GM03348 (cell line): ENCODE measurements at places on chromosomes 2 and 18.
A peak's percentile ranks its signal among the peaks of the same experiment; 100 is the strongest.

DNA sequence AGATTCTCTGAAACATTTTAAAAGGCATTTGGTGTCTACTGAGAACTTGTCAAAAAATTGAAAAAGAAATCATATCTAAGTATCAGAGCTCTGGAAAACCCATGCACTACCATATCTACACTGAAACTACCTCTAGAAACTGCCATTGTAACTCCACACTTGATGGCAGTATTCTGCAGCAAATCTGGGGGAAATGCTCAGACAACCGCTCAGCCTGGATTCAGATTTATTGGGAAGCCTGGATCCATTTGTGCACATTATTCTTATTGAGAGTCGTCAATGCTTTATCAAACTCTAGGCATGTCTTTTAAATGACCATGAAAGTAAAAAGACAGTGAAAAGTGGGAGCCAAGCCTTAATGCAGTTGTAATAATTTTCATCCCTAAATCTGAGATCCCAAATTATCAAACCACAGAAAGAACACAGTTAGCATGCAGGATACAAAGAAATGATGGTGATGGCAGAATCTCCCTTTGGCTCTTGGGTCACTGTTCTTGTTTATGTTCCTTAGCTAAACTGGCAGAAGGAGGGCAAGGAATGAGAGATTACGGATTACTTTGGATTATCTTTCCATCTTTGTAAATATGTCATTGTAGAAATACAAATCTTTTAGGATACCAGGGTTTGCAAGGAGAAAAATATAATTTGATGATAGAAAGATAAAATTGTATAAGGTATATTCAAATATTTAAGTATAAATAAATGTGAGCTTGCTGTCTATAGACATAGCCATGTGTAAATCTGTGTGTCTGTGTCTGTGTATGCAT, 512.1 kb upstream of the SYT4 start:
- DNase-seq: peak; percentile 16

DNA sequence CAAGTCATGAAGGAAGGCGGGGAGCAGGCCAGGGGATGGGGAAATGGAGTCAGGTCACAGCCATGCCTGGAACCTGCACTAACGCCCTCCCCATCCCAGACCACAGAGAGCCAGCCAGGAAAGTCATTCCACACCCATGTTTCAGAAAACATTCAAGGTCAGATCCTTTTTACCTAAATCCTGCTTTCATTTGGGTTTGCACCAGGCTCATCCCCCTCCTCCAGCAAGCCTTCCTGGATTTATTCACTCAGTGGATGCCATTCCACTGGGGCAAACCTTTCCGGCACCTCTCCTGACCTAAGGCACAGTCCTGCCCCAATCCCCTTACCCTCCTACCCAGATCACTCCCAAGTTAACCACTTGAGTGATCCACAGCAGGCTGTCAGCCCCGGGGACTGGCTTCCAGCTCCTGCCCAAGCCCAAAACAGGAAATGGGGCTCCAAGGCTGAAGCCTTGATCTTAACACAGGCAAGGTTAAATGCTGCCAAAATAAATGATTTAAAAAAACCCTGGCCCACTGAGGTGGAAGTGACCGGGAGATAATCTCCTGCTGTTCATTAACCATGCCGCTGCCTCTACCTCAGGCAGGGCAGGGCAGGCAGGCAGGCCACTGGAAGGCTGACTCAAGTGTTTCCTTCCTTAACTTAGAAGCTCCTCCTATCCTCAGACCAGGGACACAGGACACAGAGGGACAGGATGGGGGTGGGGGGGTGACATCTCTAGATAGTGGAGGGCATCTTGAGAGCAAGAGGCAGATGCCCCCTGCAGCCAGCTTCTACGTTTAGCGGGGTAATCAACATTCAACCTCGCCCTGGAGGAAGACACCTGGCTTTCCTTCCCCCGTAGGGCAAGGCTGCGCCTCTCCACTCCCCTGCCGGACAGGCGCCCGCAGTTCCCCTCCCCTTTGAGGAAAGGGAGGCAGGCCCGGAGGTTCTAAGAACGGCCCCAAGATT, 1.4 kb downstream of the RAB11FIP5 start:
- DNase-seq: peak; percentile 57

- no peak for DNase-seq
These were observed 612.7 kb upstream of the GCFC2 start for GRCh38 chr2:76323381-76323780.

GRCh38 chr2:71496156-71496770, 42.9 kb downstream of the DYSF start:
- DNase-seq: no peak

- DNase-seq: no peak
These were observed 159.3 kb upstream of the MYCN start for GRCh38 chr2:15780912-15781574.

- peak; percentile 65 for DNase-seq
These were observed 359.9 kb downstream of the ARHGAP15 start for GRCh38 chr2:143489145-143489544.

- no peak for DNase-seq
These were observed 28.6 kb upstream of the IHH start for GRCh38 chr2:219089330-219089729.

DNA sequence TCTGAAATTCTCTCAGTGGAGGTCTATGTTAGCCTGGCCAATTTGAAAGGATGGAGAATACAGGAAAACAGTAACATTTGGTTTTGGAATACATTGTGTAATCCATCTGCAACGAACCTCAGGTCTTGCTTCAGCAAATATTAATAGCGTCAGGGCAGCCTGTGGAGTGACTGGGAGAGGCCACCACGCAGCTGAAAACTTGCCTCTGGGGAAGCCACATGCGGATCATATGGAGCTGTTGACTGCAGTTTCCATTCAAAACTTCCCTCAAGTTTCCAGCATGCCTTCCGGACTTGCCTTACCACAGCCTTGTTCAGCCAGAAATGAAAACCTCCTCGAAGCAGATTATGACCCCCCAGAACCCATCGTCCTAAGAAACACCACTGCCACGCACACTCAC, 25.7 kb downstream of the BCL11A start:
- DNase-seq: no peak

- no peak for DNase-seq
These were observed 11.4 kb upstream of the RFX8 start for GRCh38 chr2:101486258-101486701.

DNA sequence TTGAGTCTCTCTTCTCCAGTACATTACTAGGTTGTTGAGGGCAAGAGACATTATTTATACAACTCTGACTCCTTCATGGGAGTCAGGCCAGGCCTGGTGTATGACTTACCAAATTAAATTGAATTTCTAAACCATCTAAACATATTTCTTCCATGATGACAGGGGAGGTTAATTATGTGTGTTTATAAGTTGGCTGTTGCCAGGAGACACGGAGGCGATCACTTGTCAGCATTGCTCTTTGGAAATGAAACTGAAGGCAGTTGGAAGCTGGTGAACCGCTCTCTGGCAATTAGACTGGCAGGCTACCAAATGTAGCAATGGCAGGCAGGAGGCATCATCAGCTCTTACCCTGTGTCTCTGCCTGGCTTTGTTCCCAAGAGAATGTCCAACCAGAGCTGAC, 241.4 kb downstream of the KCNS3 start:
- DNase-seq: peak; percentile 58

DNA sequence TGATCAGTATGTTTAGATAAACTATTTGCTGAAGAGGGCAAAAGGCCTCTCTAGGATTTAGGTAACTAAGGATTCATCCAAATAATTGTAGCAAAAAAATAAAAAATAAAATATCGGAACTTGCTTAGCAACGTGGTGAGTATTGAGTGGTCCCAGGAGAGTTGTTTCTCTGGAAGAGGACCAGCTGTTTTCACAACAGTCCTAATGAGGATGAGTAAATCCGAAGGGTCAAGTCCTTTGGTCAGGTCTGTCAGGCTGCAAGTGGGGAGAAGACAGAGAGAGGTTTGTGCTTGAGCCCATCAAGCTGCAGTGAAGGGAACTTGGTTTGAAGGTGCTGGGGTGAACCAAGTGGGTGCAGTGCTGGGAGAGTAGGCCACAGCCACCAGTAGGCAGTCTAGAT, 539.2 kb downstream of the SLC4A3 start:
- no peak for DNase-seq

- no peak for DNase-seq
These were observed 28.0 kb downstream of the PCARE start for GRCh38 chr2:29046321-29046720.

- DNase-seq: no peak
These were observed 535.9 kb downstream of the TRIB2 start for GRCh38 chr2:13252615-13253014.

DNA sequence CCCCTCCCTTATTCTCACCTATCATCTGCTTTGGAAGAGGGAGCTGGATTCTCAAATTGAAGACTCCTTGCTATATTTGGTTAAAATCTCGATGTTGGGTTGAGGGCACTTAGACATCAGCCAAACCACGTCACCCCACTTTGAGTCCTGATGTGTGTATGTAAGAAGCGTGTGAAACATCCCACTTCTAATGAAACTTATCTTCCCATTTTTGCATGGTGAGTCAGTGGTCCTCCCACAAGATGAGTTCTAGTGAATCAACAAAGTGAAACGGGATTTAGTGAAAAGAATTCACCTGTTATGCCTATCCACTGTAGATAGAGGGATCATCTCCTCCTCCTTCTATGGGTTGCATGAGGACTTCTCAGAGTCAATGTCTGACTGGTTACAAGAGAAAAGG, 51.4 kb upstream of the SPRED2 start:
- no peak for DNase-seq
